Fibroblast of lung (primary cell): ENCODE measurements at places on chromosomes 2 and 18. TPM values are rescaled to one million over a fixed set of nuclear protein-coding genes. Genes with fewer than 3 reads are reported as not detected.

The USP37 gene
- 8.3 and 10.3 TPM in 2 replicates for total RNA-seq

The C2orf66 gene
- 0.17 and 0.26 TPM in 2 replicates for total RNA-seq

The PREB gene
- 36.0 and 39.8 TPM in 2 replicates for total RNA-seq

The FAM124B gene
- total RNA-seq: not detected in 2 replicates

The CYP1B1 gene
- 94.1 and 97.3 TPM in 2 replicates for total RNA-seq

The GNAL gene
- total RNA-seq: 0.50 and 0.77 TPM in 2 replicates
